ENCODE measurements at places on chromosomes 2 and 18. TPM values are rescaled to one million over a fixed set of nuclear protein-coding genes. Genes with fewer than 3 reads are reported as not detected.

Gene ST8SIA5
- under 0.01 TPM for total RNA-seq

Gene SAG
- total RNA-seq: not detected

Gene REG1A
- not detected for total RNA-seq

Gene SERPINB2
- total RNA-seq: not detected

Gene TMEM178A
- 0.11 TPM for total RNA-seq

Gene MALL
- total RNA-seq: 11.7 TPM

Gene TSN
- 155 TPM for total RNA-seq

Gene CFAP210
- not detected for total RNA-seq

Gene MBD1
- total RNA-seq: 43.2 TPM

Gene SGO2
- total RNA-seq: 1.6 TPM

Gene DNAJC5G
- 0.60 TPM for total RNA-seq

Gene SLC30A3
- 21.2 TPM for total RNA-seq

Gene KCNF1
- total RNA-seq: 3.4 TPM

Gene TTR
- total RNA-seq: not detected

Gene CPS1
- total RNA-seq: 0.22 TPM

Gene KANSL1L
- 23.3 TPM for total RNA-seq

Gene ANKRD30BL
- total RNA-seq: not detected

Gene NT5C1B
- total RNA-seq: not detected

Gene SULT1C2
- total RNA-seq: under 0.01 TPM

Gene UPP2
- total RNA-seq: not detected

Gene CNTNAP5
- under 0.01 TPM for total RNA-seq

Gene ZSCAN30
- 8.6 TPM for total RNA-seq

Gene ZSWIM2
- total RNA-seq: not detected

Gene TUBA3D
- not detected for total RNA-seq

Gene EDAR
- total RNA-seq: not detected
